ENCODE measurements at places on chromosomes 6 and 20. TPM values are rescaled to one million over a fixed set of nuclear protein-coding genes. Genes with fewer than 3 reads are reported as not detected.

MCCD1 gene
- total RNA-seq, result not detected

OPRL1 gene
- 1.5 TPM for total RNA-seq

NKX2-2 gene
- total RNA-seq, result not detected

SLC17A3 gene
- total RNA-seq, result 1.2 TPM

KCNQ2 gene
- total RNA-seq, result 0.37 TPM

ENPP1 gene
- total RNA-seq, result 1.0 TPM

CDSN gene
- 0.05 TPM for total RNA-seq

PPIL6 gene
- 3.4 TPM for total RNA-seq

SRSF12 gene
- 1.2 TPM for total RNA-seq

DDX43 gene
- not detected for total RNA-seq

HLA-DMB gene
- 1.7 TPM for total RNA-seq
